CD4-positive, alpha-beta T cell (primary cell): ENCODE measurements at places on chromosomes 4 and X.

GRCh38 chr4:88481537-88481936 lies 24.6 kb downstream of the HERC5 start:
- no peak for DNase-seq

DNA sequence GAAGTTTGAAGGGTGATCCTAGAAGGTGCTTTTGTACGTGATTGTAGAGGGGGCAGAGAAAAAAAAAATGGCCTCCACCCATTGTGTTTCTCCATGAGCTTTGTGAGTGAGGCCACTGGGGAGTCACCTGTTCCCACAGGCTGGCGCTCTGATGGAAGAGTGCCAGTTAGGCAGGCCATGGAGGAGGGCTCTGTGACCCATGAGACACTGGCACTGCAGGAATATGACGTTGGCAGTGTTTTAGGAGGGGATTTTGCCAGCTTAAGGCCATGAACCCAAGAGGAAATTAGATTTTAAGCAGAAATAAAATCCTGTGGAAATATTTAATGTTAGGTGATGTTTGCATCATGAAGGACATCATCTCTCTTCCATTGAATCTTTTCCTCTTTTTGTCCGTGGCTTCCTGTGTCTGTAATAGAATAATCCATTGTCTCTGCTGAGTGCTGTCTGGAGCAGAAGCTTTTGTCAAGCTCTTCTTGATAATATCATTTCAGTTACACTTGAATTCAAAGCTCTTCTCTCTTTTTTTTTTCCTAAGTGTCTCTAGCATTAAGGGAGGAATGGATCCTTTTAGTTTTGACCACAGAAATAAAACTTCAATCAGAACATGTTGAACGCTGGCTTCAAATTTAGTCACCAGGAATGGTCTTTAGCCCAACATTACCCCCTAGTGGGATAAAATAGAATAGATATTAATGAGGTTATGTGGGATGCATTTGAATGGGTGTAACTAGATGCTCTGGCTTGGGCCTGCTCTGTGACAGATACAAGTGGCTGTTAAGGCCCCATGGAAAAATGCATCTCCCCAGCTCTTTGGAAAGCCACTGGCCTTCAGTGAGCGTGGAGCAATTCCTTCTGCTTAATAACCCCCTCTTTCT lies 41.0 kb upstream of the UCP1 start:
- DNase-seq = no peak

DNA sequence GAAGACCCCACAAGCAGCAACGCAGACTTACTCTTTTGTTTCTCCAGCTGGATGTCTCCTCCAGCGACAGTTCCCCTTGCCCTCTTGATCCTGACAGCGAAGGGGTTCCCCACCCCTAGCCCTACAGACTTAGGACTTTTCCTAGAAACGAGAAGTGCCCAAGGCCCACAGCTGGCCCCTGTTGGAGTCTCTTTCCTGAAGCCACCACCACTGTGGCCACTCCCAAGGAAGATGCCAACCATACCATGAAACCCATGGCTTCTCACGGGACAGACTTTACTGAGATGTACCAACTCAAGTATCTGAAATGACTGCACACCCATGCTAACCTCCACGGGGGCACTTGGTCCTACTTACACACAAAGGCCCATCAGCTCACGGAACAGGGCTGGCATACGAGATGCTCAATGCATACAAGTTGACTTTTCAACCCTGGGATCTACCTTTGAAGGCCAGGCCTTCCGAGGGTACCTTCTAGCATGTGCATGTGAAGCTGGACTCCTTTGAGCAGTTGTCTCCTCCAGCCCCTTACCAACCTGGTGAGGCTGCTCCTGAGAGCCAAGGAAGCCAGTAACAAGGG lies 924 bp upstream of the IRAK1 start:
- no peak for DNase-seq

DNA sequence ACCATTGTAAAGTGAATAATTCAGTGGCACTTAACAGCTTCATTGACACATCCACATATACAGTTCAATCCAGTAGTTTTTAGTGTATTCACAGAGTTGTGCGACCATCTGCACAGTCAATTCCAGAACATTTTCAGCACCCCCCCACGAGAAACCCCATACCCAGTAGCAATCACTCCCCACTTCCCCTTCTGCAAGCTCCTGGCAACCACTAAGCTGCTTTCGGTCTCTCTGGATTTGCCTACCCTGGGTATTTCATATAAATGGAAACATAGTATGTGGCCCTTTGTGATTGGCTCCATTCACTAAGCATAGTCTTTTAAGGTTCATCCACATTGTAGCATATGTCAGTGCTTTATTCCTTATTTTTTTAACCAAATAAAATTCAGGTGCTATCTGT lies 10.0 kb downstream of the MSL3 start:
- no peak for DNase-seq

- no peak for DNase-seq
These were observed 2.0 kb upstream of the SOD3 start for GRCh38 chr4:24793219-24794005.

- no peak for DNase-seq
These were observed 377.0 kb downstream of the PDGFC start for GRCh38 chr4:156594624-156595023.

GRCh38 chr4:52861171-52861823 lies 820 bp upstream of the RASL11B start:
- DNase-seq = no peak

GRCh38 chr4:76441881-76442280 lies 6.9 kb downstream of the SHROOM3 start:
- DNase-seq = no peak

DNA sequence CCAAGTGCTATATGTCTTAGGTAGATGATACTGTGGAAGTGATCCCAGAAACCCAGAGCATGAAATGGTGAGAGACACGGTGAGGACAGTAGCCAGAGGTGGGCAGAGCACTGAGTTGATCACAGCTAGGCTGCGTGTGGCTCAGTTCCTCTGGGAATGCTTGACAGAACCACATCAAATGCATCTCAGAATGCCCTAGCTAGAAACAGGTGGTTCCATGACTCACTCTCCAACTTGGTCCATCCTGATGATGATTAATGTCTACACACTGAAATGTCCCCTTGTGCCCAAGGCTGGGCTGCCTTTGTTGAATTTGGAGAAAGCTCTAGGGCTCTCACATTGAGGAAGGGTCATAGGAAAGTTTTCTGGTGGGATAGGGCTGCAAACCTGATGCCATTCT lies 113.6 kb downstream of the ZNF518B start:
- no peak for DNase-seq
